ENCODE measurements at places on chromosomes 16 and 17. TPM values are rescaled to one million over a fixed set of nuclear protein-coding genes. Genes with fewer than 3 reads are reported as not detected.
A peak's percentile ranks its signal among the peaks of the same experiment; 100 is the strongest.

Gene CCL8
- total RNA-seq: 0.17 TPM

Gene KREMEN2
- total RNA-seq: not detected

Gene CACNG1
- not detected for total RNA-seq

Gene PVALEF
- not detected for total RNA-seq

Gene SMIM22
- total RNA-seq: not detected

Gene MT1A
- 3.1 TPM for total RNA-seq

Gene NOTUM
- not detected for total RNA-seq

Gene EVPLL
- not detected for total RNA-seq

Gene METRNL
- 77.1 TPM for total RNA-seq

Gene STX1B
- 1.7 TPM for total RNA-seq

Gene HID1
- total RNA-seq: 11.5 TPM

Gene EVI2B
- 10.4 TPM for total RNA-seq

Gene MILR1
- 1.9 TPM for total RNA-seq

Gene RNF112
- 6.3 TPM for total RNA-seq

Gene SMPD3
- 0.59 TPM for total RNA-seq

Gene CDYL2
- total RNA-seq: 5.1 TPM

- DNase-seq: no peak
Observed at GRCh38 chr16:15502041-15502725, 67.8 kb downstream of the BMERB1 start.

DNA sequence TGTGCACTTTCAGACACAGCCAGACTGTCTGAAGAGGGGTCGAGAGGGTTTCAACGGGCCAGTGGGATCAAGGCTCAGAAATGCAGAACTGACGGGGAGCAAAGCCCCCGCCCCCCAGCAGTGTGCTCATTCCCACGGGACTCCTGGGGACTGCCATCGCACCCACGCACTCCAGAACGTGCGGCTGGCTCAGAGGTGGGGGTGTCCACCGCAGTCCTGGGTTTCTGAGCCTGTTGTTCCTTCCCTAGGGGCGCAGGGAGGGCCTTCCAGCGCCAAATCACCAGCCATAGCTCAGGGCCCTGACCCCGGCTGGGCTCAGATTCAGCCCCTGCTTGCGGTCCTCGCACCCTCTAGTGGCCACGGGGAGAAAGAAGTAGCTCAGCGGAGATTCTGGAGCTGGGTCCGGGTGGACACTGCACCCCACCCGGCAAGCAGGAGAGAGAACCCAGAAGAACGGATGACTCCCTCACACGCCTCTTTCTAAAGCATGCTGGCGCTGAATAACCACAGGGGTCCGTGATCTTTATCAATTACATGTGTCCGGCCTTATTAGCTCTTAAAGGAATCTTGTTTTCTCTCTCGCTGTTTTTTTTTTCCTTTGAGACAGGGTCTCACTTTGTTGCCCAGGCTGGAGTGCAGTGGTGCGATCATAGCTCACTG is 45.0 kb upstream of the USP7 start:
- peak; percentile 87 for DNase-seq

DNA sequence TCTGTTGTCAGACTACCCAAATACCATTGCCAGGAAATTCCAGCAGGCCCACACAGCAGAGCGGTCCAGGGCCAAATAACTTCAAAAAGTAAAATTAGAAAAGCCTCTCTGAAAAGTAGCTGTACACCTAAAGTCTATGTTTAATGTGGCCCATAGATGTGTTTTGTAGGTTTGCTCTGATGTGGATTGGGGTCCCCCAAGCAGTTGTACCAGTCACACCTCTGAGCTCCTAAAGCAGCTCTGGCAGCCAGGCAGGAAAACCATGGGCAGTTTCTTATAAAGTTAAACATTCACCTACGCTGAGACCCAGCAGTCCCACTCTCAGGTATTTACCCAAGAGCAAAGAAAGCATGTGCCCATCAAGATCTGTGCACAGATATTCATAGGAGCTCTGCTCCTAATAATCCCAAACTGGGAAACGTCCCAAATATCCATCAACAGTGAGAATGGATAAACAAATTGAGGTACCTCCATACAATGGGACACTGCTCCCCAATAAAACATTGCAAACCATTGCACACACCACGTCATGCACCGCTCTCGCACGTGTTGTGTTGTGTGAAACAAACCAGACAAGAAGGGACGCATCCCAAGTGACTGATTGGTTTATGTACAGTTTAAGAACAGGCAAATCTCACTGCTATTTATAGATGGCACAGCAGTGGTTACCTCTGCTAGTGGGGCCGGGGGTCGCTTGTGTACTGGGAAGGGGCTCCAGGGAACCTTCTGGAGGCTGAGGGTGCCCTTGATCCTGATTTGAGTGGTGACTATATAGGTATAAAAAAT is 15.8 kb upstream of the PRM1 start:
- DNase-seq: no peak

GRCh38 chr16:71426069-71426879 is 15.6 kb downstream of the TLE7 start:
- DNase-seq: no peak

DNA sequence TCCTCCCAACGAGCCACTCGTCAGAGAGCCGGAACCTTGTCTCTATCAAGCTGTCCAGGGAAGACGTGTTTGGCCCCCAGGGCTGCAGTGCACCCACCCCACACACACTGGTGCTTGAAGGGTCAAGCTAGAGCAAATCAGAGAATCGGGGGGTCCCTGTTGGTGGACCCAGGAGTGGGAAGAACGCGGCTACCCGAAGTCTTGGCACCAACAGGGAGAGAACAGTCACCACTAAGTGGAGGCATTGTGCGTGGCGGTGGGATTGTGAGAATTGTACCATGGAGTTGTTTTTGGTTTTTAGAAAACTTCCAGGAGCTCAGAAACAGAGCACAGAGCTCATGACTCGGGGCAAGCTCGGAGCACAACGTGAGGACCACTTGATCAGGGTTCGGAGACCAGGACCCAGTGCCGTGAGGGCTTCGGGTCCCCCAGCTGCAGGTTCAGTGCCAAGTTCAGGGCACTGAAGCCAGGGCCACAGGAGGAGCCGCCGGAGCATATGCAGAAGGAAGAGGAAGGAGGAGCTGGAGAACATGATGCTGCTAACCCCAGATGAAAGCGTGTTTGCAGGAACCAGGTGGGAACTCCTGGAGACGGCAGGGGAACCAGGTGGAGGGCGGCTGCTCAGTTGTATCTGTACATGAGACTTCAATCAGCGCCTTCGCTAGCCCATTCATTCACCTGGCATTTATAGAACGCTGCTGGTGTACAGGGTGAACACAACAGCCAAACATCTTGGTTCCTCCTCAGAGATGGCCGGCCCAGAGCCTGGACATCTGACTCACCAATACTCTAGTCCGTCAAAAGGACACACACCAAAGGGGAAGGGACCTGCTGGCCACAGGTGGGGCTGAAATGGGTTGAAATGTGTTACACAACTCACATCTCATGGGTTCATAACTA is 42.8 kb downstream of the METRNL start:
- no peak for DNase-seq

- DNase-seq: no peak
Observed at GRCh38 chr17:17947966-17948365, 24.2 kb downstream of the TOM1L2 start.

GRCh38 chr17:68353111-68353521 is 61.8 kb downstream of the ARSG start:
- no peak for DNase-seq

GRCh38 chr16:12091569-12092543 is 115.3 kb downstream of the SNX29 start:
- DNase-seq: no peak

DNA sequence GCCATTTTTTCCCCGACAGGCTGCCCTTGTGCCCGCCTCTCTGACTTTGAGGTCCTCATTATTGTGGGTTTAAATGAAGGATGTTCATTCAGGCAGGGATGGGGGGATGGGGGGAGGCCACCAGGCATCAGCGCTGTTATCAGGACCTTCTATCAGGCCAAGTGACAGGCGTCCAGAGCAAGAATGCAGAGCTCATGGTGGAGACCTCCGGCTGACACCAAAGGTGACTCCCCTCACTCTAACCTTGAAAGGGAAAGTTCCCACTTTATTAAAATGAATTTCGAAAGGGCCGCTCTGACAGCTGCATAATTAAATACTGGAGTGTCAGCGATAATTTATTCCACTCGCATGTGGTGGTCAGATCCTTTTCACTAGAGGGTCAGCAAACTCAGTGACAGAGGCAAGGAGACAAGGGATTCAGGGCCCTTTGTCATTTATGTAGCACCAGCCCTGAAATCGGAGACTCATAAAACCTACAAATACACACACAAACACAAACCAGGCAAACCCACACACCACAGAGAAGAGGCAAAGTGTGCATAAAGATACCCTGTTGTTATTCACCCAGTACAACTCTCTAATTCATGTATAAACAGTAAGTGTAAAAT is 436.0 kb downstream of the MAF start:
- DNase-seq: no peak

DNA sequence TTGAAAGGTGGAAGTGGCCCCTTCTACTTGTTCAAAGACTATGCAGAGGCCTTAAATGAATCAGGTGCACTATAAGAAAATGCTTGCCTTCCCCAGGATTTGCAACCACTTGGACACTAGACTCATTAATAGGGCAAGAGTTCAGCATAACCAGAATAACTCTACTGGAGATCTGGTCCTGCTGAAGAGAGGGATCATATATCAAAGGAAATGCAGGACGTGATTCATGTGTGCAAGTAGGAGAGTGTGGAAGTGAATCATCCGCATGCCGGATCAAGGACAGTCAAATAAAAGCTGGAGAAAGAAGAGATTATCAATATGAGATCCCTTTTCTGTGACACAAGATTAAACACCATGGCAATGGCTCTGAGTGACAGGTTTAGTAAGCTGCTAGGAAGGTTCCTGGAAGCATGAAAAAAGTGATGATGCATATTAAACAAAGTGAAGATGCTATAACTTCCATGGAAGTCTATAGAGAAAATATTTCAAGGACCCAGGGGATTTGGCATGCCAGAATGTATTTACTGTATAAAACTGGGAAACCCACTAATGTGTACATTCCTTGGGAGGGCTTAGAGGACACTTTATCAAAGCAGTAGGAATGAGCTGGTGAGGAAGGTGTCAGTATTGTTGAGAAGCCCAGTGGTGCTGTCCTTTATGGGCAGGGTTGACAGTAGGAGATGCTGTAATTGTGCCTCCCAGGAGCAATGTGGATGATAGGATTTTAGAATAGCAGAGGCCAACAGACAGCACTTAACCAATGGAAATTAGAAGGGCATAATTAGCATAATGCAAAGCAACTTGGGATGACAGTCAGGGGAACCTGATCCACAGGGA is 133.1 kb downstream of the ABCA8 start:
- DNase-seq: no peak

DNA sequence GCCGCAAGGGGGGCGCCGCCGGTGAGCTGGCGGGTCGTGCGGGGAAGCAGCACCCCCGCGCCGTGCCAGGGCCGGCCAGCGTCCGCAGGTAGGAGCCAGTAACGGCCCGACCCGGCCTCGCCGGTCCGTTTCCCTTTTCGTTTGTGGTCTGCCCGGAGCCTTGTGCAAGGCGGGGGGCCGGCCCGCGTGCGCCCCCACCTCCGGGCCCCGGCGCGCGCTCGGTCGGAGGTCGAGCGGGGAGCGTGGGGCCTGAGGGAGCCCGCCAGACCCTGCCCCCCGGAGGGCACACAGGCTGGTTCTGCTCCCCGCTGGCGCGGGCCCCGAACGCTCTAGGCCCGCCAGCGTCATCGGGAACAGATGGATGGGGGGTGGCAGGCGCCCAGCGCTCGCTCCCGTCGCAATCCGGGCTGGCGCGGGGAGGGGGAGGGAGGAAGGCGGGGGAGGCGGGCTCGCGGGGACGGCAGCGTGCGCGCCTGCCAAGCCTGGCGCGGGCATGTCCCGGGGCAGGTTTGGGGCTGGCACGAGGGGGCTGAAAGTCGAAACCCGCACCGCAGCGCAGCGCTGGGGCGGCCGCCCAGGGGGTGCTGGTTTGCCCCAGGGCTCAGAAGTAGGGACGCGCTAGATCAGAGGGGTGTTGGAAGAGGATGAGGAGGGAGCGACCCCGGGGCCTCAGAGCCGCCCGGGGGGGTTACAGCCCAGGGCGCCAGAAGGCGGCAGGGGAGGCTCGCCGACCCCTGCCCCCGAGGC is 1.5 kb upstream of the GSE1 start:
- peak; percentile 94 for DNase-seq

DNA sequence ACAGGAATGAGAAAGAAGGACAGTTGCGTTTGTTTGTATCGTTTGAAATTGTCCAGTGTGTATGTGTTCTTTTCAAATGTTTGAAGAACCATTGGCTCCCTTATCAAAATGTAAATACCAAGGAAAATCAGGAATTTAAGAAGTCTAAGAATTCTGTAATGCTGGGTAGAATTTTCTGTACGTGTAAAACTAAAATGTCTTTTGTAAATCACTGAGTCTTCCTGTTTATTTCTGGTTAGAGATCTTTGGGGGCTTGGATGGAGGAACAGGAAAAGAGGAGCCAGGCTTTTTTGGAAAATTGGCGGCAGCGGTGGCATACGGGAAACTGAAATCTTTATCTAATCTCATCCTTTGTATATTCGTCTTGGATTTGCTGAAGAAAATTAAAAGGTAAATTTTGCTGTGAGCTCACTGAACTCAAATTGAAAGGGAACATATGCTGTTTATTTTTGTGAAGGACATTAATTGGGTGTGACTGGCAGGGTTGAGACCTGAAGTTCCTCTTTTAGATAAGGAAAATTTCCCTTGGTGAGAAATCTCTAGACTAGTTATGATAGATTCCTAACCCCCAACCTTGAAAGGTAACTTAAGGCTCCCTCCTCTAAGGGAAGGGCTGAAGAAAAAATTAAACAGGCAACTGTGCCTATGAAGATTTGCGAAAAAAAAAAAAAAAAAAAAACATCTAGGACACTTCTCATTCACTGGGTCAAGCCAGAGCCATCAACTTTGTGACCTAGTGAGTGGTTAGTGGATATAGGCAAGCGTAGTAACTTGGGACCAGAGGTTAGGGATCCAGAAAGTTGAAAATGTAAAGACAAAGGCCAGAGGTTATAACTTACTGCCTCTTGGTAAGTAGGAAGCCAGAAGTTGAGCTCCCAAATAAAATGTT is 10.8 kb downstream of the TAT start:
- no peak for DNase-seq

GRCh38 chr17:67139784-67140665 is 95.7 kb downstream of the CACNG1 start:
- no peak for DNase-seq

DNA sequence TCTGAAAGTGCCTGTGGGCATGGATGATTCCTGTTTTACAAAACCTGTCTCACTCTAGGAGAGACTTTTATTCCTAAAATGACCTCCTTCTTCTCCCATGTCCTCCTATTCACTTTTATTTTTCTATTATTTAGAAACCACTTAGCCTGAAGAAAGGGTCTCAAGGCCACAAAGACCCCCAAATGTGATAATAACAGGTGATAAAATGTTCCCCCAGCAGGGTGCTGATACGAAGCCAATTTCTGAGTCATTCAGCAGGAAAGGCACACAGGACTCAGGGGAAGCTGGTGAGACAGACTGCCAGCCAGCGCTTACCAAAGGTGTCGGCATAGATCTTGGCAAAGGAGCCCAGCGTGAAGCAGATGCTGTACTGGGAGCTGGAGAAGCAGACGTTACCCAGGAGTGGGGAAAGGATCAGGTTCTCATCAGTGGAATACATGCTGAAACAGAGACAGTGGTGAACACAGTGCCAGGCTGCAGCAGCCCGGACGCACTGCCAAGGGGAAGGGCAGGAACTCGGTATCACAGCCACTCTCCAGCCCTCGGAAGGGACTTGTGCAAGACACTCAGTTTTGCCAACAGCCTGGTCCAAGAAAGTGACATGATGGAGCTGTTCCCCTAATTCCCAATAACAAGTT is 24.6 kb downstream of the HIGD1B start:
- peak; percentile 78 for DNase-seq

- DNase-seq: peak; percentile 96
Observed at GRCh38 chr17:78324391-78325075, 35.3 kb downstream of the SOCS3 start.

- no peak for DNase-seq
Observed at GRCh38 chr17:73356561-73357170, 44.9 kb upstream of the CDC42EP4 start.
